ENCODE measurements at places on chromosomes 1 and 21.

DNA sequence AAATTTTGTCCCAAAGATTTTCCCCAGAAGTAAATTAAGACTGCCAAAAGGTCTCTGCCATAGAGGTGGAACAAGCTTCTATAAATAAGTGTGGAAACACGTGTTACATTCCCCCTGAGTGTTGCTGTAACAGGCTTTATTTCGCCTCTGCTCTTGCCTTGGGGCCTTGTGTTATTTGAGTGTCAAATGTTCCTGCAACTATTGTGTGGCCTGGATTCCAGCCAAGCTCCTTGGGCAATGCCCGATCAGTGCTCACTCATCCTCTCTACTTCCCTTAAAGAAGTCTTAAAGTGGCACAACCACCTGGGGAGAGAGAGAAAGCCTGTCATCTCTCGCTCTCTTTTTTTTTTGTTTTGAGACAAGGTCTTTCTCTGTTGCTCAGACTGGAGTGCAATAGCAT, 156.7 kb downstream of the NR5A2 start:
- DNase-seq = peak; percentile 53

DNA sequence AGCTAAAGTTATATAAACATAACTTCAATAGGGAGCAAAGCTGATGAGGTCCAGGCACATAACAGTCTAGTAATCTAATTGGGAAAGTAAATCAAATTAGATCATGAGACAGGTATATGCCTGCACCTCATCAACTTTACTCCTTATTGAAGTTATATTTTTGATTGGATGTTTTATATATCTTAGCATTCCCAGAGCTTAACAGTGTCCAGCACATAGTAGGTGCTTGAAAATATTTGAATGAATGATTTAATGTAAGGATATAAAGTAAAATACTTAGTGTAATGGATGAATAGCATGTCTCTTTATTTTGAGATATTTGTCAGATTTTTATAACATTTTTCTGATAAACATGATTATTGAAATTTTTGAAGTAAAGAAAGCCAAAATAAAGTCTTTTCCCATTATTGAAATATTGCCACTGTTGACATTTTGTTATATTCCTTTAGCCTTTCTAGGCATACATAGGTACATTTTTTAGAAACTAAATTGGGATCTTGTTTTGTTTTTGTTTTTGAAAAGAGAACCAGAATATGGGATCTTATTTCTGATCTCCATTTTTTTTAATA, 2.8 kb downstream of the CDC7 start:
- no peak for DNase-seq

- peak; percentile 58 for DNase-seq
These were observed 506 bp downstream of the SSX2IP start for GRCh38 chr1:84689514-84690396.

DNA sequence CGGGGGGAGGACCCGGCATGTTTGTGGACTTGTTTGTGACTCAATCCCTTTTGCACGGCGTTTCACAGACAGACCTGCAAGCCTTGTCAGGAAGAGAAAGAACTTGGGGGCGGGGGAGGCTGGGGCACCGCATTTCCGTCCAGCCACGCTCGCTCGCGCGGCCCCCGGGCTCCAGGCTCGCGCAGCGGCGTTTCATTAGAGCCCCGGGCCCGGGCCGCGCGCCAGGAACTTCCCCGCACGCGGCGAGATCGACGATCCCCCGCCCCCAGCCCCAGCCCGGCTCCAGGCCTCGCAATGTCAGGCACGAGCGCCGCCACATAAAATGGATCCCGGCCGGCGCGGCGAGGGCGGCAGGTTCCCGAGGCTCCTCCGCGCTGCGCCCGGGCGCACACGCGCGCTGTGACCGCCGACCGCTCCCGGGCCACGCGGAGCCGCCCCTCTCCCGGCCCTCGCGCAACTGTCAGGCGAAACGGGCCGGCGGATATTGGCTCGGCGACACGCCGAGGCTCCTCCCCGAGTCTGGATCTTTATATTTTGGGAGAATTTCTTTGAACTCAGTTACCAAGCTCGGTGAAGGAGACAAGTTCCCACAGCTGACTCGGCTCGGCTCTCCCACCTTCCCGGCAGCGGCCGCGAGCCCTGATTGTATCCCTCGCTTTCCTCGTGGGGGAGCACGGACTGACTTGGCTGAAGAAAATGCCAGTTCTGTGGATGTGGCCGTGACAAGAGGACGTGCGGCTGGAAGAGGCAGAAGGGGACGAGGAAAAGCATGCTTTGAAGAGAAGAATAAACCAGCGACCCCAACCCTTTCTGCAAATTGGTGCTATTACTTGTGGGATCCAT, at the start of gene KIF26B:
TSS of gene KIF26B (plus strand) at position 557 of the 843 bp plus-strand sequence. CDS start 440 bp downstream, outside the sequence.
- no peak for DNase-seq

DNA sequence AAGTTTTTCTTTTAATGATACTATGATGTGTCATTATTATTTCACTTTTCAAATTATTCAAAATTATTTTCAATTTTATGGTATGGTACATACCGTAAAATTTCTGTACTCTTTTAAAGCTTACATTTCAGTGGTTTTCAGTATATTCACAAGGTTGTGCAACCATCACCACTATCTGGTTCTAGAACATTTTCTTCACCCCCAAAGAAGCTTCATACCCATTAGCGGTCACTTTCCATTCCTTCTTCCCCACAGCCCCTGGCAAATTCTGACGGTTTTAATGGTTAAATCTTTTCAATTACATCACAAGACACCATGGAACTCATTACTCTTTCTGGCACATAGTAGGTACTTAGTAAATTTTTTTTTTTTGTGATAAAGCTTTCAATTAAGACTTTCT, 22.8 kb upstream of the ATP5PO start:
- no peak for DNase-seq

DNA sequence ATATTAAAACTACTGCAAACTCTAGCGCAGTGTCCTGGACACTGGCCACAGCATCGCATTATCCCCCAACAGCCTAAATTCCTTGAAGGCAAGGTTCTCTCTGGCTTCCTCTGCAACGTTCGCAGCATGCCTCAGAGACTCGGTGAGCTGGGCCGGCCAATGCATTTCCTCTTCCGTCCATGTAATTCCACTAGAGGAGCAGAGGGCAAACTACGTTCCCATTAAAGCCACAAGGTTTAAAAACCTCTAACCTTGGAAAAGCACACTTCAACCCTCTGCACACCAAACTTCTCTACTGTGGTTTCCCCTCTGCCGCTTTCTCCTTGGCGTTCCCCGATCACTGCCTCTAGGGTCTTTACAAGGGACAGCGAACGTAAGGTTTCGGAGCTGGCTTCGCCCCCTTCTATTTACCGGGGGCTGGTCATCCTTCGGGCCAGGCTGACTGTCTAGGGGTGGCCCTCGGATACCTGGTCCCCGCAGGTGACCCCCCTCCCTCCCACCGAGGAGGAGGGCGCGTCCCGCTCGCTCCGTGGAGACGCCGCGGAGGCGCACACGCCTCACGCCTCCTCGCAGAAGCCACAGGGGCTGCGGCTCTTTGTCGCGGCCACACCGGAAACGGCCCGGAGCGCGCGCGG, 456 bp upstream of the SMYD2 start:
- peak; percentile 66 for DNase-seq

Data from mucosa of descending colon (tissue), 3 donors.